ENCODE measurements at places on chromosomes 4 and X. TPM values are rescaled to one million over a fixed set of nuclear protein-coding genes. Genes with fewer than 3 reads are reported as not detected.

Gene CLDN34
- not detected for total RNA-seq

Gene SULT1B1
- total RNA-seq, result 1.5 TPM

Gene CFAP47
- total RNA-seq, result not detected

Gene C4orf46
- 9.2 TPM for total RNA-seq

Gene BEND4
- not detected for total RNA-seq

Gene UGT2B10
- total RNA-seq, result not detected

Gene HS3ST1
- total RNA-seq, result 0.65 TPM

Gene SPARCL1
- 0.17 TPM for total RNA-seq

Gene P2RY4
- 0.13 TPM for total RNA-seq

Gene SH3TC1
- total RNA-seq, result 5.4 TPM

Gene SPIN2A
- total RNA-seq, result 0.53 TPM

Gene MAGEC1
- total RNA-seq, result not detected

Gene MAGED4
- 60.0 TPM for total RNA-seq

Gene FGFR3
- 0.59 TPM for total RNA-seq

Gene BEX1
- total RNA-seq, result 8.7 TPM

Gene PLA2G12A
- 28.8 TPM for total RNA-seq

Gene FMR1NB
- not detected for total RNA-seq

Gene NEIL3
- 0.89 TPM for total RNA-seq

Gene PDGFC
- 76.7 TPM for total RNA-seq

Gene PAGE1
- not detected for total RNA-seq

Gene ERCC6L
- total RNA-seq, result 1.6 TPM

Gene HMX1
- total RNA-seq, result not detected

Gene AGTR2
- total RNA-seq, result not detected

Gene NLGN3
- 0.26 TPM for total RNA-seq

Gene CT47B1
- not detected for total RNA-seq

Gene LRP2BP
- 0.76 TPM for total RNA-seq

Gene SPATA18
- 32.6 TPM for total RNA-seq

Gene MID1IP1
- total RNA-seq, result 40.1 TPM

Gene SLC2A9
- total RNA-seq, result 3.8 TPM

Gene FSTL5
- total RNA-seq, result not detected

Gene FHDC1
- total RNA-seq, result 0.20 TPM

Gene MAGEC2
- total RNA-seq, result not detected

Gene RAI2
- total RNA-seq, result 2.0 TPM

Gene MAOB
- 4.2 TPM for total RNA-seq

Gene IL1RAPL1
- total RNA-seq, result 0.78 TPM

Gene TLR1
- 1.5 TPM for total RNA-seq

Gene SASH3
- total RNA-seq, result not detected

Gene GEMIN8
- total RNA-seq, result 20.1 TPM

Gene APELA
- not detected for total RNA-seq

Gene CENPVL3
- not detected for total RNA-seq

Gene CORIN
- 2.4 TPM for total RNA-seq

Gene KLB
- 0.07 TPM for total RNA-seq

Gene EDA
- 0.30 TPM for total RNA-seq

Gene MOB1B
- total RNA-seq, result 17.1 TPM

Gene TRIM61
- total RNA-seq, result 3.0 TPM

Data from smooth muscle cell of the pulmonary artery (primary cell).